ENCODE measurements at places on chromosomes 3 and 15.

DNA sequence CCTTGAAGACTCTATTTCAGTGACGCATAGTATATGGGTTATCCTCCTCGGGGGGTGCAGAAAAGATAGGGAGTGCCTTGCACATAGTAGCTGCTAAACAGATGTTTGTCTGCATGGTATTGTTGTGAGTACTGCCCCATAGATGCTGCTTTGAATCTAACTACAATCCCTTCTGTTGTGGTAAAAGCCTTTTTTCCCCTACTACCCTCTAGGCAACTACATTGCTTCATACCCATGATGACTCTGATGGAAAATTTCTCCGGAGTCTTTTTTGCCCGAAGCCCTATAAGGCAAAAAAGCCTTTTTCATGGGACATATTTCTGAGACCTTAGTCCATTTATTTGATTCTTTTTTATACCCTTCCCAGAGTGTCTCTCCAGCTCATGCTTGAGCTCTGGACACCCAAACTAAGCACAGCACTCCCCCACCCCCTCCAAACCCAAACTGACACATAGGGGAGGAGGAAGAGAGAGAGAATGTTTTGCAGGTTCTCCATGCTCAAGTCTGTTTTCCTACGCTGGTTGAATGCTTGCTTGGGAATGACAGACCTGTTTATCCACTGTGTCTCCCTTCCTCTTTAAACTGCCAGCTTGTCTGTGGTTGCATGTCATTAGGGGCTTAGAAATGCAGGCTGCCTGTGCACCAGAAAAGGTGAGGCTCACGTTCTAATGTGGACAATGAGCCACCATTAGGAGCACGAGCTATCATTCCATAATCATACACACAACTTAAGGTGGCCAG is 52.9 kb downstream of the LRTM1 start:
- DNase-seq: no peak

GRCh38 chr3:105863608-105864007 is 5.2 kb downstream of the CBLB start:
- no peak for DNase-seq

GRCh38 chr15:53580366-53580765 is 179.1 kb downstream of the WDR72 start:
- DNase-seq: no peak

- DNase-seq: no peak
Observed at GRCh38 chr3:117814975-117815374, 1105.4 kb downstream of the TUSC7 start.

- no peak for DNase-seq
Observed at GRCh38 chr3:41323467-41324155, 124.3 kb downstream of the CTNNB1 start.

- no peak for DNase-seq
Observed at GRCh38 chr3:61451841-61452240, 109.5 kb upstream of the PTPRG start.

GRCh38 chr15:81752546-81752942 is 293.3 kb downstream of the MEX3B start:
- DNase-seq: no peak

GRCh38 chr15:83610901-83611685 is 42.8 kb upstream of the ADAMTSL3 start:
- DNase-seq: no peak

GRCh38 chr3:38648024-38648658 is 1.3 kb downstream of the SCN5A start:
- DNase-seq: no peak

DNA sequence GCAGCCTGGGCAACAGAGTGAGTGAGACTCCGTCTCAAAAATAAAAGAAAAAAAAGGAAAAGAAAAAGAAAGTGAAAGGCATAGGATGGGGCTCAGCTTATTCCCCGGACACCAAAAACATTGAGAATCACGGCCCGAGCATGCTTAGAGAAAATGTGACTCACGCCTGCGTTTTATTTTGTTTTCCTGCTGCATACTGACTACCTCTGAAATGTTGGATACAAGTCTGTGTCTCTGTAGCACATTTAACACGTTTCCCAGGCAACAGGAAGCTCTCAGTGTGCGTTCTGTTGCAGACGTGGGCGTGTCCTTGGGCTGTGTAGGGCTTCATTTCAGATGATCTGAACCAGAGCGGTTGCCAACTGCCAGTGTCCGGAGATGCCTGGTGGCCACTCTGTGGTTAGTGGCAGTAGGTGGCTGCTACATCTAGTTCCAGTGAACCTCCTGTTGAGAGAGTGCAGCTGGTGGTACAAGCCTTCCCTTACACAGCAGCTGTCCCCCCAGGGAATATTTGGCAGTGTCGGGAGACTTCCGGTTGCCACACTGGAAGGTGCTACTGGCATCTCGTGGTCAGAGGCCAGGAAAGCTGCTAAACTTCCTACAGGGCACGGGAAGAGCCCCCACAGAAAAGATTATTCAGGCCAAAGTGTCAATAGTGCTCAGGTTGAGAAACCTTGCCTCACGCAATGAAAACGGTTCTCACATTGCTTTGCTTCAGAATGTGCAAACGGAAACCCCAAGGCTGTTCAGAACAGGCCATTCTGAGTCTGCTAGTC is 3.0 kb downstream of the SLC51A start:
- DNase-seq: no peak

- DNase-seq: no peak
Observed at GRCh38 chr3:14423963-14424362, 21.6 kb downstream of the SLC6A6 start.

All from GM12864 (cell line).